CD4-positive, alpha-beta T cell treated with Interleukin-21 for 1 hour (primary cell): ENCODE measurements at places on chromosomes 13 and 19.

GRCh38 chr13:29964181-29964845, 113.9 kb upstream of the UBL3 start:
- no peak for DNase-seq

GRCh38 chr19:2150794-2151338, 500 bp downstream of the AP3D1 start:
- DNase-seq: no peak

DNA sequence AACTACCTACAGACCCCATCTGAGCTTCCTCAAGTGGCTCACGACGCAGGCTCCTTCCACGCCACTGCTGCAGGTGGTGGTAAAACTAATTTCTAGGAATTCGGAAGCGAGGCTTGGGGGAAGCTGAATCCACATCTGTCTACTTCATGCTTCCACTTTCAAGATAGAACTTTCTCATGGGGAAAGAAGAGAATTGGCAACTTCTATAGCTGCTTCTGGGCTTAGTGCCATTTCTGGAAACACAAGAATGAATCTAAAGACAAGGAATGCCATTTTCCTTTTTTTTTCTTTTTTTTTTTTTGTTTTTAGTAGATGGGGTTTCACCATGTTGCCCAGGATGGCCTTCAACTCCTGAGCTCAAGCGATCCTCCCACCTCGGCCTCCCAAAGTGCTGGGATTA, 2.8 kb upstream of the NLRP12 start:
- no peak for DNase-seq

- no peak for DNase-seq
Measured at GRCh38 chr13:75879656-75880055, 243.5 kb downstream of the LMO7 start.

DNA sequence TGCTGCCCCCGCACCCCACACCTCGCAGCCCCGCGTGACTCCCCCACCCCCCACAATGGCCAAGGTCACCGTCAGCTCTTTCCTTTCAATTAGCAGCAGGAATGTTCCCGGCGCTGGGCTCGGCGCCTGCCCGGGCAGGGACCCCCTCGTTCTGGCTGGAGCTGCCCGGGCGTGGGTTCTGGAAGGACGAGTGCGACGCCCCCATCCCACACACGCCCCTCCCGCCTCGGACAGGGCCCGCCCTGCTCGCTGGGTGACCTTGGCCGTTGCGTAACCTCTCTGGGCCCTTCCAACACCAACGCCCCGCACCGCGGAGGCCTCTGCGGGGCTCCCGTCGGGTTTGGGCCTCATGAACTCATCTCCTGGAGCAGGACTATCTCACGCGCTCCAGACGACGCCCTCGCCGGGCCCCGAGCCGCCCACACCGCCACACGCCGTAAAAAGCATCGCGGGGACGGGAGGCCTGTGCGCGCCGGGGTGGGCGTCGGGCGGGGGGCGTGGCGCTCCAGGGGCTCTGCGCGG, 10.3 kb downstream of the PALM start:
- DNase-seq: no peak

- DNase-seq: no peak
Measured at GRCh38 chr13:40146063-40146462, 490.6 kb downstream of the COG6 start.

DNA sequence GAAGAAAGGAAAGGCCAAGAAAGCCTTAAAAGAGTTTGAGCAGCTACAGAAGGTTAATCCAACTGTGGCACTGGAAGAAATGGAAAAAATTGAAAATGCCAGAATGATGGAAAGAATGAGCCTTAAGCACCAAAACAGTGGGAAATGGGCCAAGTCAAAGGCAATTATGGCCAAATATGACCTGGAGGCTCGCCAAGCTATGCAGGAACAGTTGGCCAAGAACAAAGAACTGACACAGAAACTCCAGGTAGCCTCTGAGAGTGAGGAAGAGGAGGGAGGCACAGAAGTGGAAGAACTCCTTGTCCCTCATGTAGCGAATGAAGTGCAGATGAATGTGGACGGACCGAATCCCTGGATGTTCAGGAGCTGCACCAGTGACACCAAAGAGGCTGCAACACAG, 5.1 kb downstream of the UTP14C start:
- DNase-seq: no peak

DNA sequence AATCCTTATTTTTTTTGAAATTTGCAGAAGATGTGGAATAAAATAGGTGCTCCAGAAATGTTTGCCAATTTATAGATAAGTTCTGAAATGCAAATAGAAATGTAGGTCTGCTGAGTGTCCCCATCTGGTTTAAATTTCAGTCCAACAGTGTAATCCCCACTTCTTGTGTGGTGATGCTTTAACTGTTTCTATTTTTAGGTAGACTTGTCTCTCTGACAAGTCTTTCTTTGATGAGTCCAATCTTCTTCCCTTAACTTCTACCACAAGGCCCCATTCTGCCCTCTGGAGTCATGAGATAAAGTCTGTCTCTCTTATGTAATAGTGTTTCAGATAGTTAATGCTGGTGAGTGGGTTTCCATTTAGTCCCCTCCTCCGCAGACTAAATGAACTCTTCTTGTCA, 390.4 kb downstream of the RFC3 start:
- DNase-seq: no peak

DNA sequence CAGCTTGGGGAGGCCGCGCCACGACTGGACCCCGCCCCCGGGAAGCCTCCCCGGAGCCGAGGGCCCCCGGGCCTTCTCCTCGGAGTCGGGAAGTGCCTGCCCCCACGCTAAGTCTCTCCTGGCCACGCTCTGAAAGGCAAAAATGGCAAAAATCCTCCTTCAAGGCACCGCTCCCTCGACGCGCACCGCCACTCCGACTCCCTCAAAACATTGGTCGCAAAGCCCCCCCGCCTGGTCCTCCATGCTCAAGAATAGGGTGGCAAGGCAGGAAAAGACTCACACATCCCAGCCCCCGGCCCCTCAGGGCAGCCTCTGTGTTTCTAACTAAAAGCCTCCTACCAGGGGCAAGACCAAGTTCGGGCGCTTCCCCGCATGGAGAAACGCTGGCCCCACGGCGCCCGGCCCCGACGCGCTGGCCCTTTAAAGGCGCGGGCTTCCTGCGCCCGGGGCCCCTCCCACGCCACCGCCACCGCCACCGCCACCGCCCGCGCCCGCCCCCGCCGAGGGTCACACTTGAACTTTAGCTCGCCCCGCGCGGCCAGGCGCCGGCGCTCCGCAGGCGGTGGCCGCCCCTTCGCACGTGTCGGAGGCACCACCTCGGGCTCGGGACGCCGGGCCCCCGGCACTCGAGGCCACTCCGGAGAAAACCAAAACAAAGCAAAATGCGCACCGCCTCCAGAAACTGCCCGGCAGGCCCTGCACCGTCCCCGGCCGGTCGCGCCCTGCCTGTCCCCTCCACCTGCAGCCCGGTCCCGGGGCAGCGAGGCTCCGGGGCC, 1.9 kb downstream of the FOXO1 start:
- peak; percentile 69 for DNase-seq

DNA sequence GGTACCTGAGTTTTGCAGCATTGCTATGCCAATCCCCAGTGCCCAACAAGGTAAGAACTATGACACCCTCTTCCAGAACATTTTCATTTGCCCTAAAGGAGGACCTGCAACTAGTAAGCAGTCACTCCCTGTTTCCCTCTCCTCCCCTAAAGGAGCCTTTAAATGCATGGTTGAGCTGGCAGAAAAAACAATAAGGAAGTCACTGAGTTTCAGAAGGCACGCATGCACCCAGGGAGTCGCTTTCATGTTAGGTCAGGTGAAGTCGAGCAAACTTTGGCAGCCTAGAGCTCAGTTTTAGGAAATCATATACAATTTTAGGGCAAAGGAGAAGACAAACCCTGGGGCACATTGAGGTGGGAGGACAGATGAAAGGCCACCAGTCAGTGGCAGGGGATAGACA, 11.8 kb downstream of the NLRP11 start:
- DNase-seq: no peak

GRCh38 chr13:79806821-79807220, 325.9 kb downstream of the NDFIP2 start:
- no peak for DNase-seq
